Sigmoid colon (tissue), 7 donors: ENCODE measurements at places on chromosomes 2 and 18. TPM values are rescaled to one million over a fixed set of nuclear protein-coding genes. Genes with fewer than 3 reads are reported as not detected.

The DCAF17 gene
- 27.5 TPM for total RNA-seq

The GALR1 gene
- total RNA-seq: 0.28 TPM

The SLC4A5 gene
- 2.1 TPM for total RNA-seq

The KIF1A gene
- total RNA-seq: 9.7 TPM

The ERBB4 gene
- total RNA-seq: 0.28 TPM

The COL6A3 gene
- 233 TPM for total RNA-seq

The BCL11A gene
- 39.6 TPM for total RNA-seq

The RAB6C gene
- total RNA-seq: 0.36 TPM

The PTPRN gene
- total RNA-seq: 1.2 TPM

The KYNU gene
- 1.4 TPM for total RNA-seq

The SPDYA gene
- 0.66 TPM for total RNA-seq

The ZNF512 gene
- total RNA-seq: 44.3 TPM

The FAM136A gene
- 25.3 TPM for total RNA-seq

The VWC2L gene
- total RNA-seq: 0.28 TPM

The PPP1R1C gene
- total RNA-seq: not detected

The TUBA4B gene
- total RNA-seq: not detected

The WDR12 gene
- total RNA-seq: 23.0 TPM

The CIB4 gene
- not detected for total RNA-seq

The POTEF gene
- total RNA-seq: not detected

The PFN4 gene
- 1.9 TPM for total RNA-seq

The ARHGAP25 gene
- 6.4 TPM for total RNA-seq

The PRLH gene
- total RNA-seq: not detected

The LOXL3 gene
- 7.9 TPM for total RNA-seq

The CFAP210 gene
- not detected for total RNA-seq

The NYAP2 gene
- 0.36 TPM for total RNA-seq

The RFX8 gene
- not detected for total RNA-seq

The PTGR3 gene
- total RNA-seq: 25.7 TPM

The DNAH7 gene
- total RNA-seq: 0.41 TPM

The SPATA3 gene
- total RNA-seq: not detected
